Effector CD4-positive, alpha-beta T cell (primary cell): ENCODE measurements at places on chromosomes 2 and 18.

- no peak for DNase-seq
Measured at GRCh38 chr2:172119089-172119488, 16.4 kb upstream of the DLX2 start.

GRCh38 chr18:56919190-56919589 is 227.7 kb upstream of the BOD1L2 start:
- no peak for DNase-seq

GRCh38 chr2:39007875-39008504 is 112.9 kb downstream of the SOS1 start:
- DNase-seq, result no peak

DNA sequence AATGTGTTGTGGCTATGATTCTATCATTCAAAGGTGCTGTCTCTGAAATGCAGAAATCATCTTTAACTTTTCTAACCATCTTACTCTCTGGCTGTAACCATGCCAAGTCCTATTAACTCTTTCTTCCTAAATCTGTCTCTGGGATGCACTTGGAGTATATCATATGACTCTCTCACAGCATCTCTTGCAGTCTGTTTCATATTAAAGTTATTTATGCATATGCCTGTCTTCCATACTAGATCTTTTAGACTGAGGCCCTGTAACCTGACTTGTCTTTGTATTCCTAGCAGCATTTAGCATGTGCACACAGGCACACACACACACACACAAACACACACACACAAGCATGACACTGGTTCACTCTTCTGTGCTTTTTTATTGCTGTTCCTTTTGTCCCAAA is 320.6 kb downstream of the ETAA1 start:
- DNase-seq, result no peak

GRCh38 chr18:49364821-49365220 is 95.6 kb downstream of the DYM start:
- DNase-seq, result no peak

- no peak for DNase-seq
Measured at GRCh38 chr18:22170421-22171257, 1.2 kb downstream of the GATA6 start.

DNA sequence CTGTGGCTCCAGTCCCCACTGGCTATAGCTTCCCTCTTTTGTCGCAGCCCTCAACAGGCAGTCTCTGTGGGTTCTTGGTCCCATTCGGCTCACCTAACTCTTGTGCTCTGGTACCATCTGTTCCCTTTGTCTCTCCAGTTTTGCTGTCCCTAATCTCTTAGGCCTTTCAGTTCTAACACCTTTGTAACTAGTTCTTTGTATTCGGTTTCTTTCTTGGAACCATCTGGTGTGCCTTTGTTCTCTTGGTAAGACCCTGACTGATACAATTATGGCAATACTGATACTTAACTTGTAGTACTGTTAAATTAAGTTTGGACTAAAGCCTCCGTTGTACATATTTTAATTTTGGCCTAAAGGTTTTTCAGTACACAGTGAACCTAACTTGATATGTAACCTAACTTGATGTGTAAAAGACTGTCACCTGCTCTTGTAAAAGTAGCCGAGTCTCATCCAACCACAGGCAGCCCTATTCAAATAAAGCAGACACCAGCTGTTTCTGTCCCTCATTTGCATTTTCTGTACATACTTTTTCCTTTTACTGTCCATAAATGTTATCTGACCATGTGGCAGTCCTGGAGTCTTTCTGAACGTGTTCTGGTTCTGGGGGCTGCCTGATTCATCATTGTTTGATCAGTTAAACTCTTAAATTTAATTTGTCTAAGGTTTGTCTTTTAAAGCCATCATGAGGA is 4.8 kb upstream of the MRPL44 start:
- no peak for DNase-seq

- DNase-seq, result no peak
Measured at GRCh38 chr2:230924092-230924469, 961 bp downstream of the GPR55 start.

GRCh38 chr2:9095690-9096089 is 92.2 kb upstream of the MBOAT2 start:
- no peak for DNase-seq

- no peak for DNase-seq
Measured at GRCh38 chr2:19989342-19989666, 601 bp downstream of the WDR35 start.

- no peak for DNase-seq
Measured at GRCh38 chr2:195471163-195471562, 185.9 kb upstream of the SLC39A10 start.

GRCh38 chr2:1976112-1976511 is 231.8 kb upstream of the PXDN start:
- no peak for DNase-seq

DNA sequence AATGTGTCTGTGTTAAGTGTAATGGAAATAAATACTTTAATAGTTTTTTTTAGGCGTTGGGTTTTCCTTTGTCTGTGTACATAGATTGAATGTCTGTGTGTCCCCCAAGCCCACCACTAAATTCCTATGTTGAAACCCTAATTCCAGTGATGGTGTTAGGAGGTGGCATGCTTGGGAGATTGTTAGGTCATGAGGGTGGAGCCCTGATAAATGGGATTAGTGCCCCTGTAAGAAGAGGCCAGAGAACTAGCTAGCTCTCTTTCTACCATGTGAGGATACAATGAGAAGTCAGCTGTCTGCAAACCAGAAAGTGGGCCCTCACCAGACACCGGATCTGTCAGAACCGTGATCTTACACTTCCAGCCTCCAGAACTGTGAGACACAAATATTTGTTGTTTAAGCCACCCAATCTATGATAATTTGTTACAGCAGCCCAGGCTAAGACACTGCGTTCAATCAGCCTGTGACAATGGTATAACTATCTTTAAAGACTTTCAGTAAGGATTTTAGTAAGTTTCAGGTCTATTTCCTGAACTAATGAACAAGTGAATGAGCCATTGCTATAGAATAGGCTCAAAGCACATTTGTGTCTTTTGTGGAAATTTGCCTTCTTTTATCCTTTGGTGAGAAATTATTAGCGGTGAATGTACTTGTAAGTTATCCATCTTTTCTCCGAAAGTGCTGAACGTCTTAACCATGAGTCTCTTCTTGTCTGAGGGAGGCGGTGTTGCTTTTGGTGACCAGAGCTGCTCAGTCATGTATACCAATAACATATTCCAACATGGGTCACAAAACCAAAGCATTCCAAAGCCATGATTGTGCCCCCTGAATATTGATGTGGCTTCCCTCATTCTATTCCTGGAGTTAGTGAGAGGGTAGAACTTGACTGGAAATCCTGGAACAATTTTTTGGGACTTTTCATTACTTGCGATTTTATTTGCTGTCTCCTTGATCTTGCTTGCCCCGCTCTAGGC is 29.6 kb upstream of the IL1R1 start:
- DNase-seq, result no peak

GRCh38 chr2:89820248-89820647 is 1128.8 kb downstream of the RPIA start:
- DNase-seq, result no peak

- no peak for DNase-seq
Measured at GRCh38 chr18:59842947-59843346, 56.8 kb upstream of the PMAIP1 start.

GRCh38 chr2:166240387-166241313 is 112.8 kb upstream of the SCN1A start:
- no peak for DNase-seq
